Posterior vena cava (tissue), 2 donors: ENCODE measurements at places on chromosomes 13 and 19. TPM values are rescaled to one million over a fixed set of nuclear protein-coding genes. Genes with fewer than 3 reads are reported as not detected.

DNA sequence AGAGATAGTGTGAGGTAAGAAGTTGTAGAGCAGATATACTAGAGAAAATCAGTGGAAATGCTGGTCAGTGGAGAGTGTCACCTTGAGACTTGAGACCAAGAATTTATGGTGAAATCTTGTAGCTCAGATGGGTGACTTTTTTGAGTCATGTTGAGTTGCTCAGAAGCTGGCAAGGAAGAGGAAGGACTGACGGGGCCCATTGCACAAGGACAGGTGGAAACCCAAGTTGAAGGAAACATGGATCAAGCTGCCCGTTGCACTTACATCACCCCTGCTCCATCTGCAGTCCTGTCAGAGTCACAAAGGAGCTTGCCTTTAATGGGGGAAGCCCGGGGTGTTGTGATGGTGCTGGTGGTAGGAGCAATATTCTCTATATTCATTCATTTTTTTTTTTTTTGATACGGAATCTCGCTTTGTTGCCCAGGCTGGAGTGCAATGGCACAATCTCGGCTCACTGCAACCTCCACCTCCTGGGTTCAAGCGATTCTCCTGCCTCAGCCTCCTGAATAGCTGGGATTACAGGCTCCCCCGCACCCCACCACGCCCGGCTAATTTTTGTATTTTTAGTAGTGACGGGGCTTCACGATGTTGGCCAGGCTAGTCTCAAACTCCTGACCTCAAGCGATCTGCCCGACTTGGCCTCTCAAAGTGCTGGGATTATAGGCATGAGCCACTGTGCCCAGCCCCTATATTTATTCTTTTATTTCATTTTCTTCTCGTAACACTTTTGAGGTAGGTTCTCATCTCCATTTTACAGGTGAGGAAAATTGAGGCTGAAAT is 27.4 kb downstream of the UBAC2 start:
- DNase-seq = no peak

DNA sequence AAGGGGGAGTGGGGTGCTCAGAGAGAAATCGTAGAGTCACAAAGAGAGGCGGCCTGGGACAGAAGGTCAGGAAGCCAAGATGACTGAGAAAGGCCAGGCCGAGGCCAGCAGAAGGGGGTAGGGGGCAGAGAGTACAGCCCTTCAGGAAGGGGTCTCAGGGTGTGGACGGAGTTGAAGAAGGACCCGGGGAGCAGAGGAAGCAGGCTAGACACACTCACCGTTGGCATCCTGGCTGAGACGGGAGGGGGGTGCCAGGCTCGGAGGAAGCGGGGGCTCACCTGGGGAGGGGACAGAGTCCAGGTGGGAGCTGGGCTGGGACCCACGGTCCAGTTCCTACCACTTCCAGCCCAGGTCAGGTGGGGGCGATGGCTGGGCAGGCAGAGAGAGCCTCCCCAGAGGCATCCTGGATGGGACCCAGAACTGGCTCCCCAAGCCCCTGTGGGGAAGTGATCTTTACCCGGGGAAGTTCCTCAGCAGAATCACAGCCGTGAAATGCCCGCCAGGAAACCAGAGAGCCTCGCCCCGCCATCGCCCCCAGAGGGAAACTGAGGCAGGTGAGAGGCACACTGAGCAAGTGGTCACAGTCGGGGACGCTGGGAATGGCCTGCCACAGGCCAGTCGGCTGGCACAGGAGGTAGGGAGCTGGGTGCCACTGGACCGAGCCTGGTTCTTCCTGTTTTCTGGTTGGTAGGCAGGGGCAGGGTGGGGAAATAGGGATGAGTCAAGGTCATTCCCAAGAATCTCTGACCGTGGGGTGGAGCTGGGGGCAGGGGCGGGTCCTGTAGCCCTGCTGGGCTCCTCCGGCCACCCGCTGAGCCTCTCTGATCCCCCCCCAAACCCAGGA is 1.4 kb downstream of the MATK start:
- no peak for DNase-seq

GRCh38 chr19:15464394-15465385 is at the start of gene RASAL3:
TSS of gene RASAL3 (minus strand) at chr19:15464544. CDS start at chr19:15464358, 186 bp downstream.
- DNase-seq = no peak

GRCh38 chr13:79674765-79675515 is 194.0 kb downstream of the NDFIP2 start:
- DNase-seq = no peak

DNA sequence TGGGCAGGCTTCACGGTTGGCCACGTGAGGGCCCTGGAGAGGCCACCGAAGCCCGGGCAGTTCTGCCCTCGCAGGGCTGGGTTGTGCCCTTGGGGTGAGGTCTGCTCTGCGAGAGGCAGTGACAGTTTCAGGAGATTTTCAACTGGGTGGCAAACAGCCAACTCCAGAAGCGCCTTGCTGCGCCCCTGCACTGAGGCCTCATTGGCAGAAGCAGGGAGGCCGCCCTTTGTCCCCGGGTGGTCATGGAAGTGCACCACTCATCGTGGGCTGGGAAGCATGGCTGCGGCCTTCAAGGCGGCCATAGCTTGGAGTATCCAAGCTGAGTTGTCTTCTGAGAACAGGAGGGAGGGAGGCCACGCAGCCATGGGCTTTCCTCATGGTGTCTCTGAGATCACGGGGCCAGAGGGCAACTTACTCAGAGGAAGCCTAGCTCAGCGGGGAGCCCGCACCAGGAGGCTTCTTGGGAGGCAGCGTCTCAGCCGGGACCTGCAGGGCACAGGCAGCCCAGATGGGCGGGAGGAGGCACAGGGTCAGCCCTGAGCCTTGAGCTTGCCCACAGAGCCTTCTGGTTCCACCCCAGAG is 14.8 kb downstream of the PLEKHJ1 start:
- DNase-seq = no peak

- DNase-seq = no peak
Measured at GRCh38 chr19:49488046-49488862, 846 bp downstream of the RPL13A start.

- DNase-seq = no peak
Measured at GRCh38 chr19:39401070-39401548, 5.5 kb upstream of the ZFP36 start.

CCNA1 gene
- total RNA-seq = 0.33 TPM

FFAR1 gene
- total RNA-seq = not detected

STAP2 gene
- total RNA-seq = 2.7 TPM
